ENCODE measurements at places on chromosomes 6 and 20. TPM values are rescaled to one million over a fixed set of nuclear protein-coding genes. Genes with fewer than 3 reads are reported as not detected.

The IRF4 gene
- 7.4 TPM for total RNA-seq

GRCh38 chr6:27531772-27532459 is 59.0 kb upstream of the ZNF184 start:
- ATAC-seq, result no peak

DNA sequence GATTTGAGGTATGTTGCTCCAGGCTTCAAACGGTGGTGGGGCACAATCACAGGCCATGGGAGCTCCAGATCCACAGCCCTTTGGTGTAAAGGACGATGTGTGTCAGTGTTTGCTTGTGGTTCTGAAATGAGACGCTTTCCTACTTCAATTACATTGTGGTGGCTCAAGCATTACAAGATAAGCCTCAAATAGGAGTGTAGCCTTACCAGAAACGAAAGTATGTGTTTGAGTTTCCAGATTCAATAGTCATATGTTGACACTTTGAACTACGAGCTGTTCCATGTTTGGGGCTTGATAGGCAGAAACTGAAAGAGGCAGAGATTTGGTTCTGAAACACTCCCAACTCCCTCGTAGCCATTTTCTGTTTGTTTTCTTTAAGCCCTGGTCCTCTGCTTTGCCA is 187.1 kb downstream of the MYLK4 start:
- ATAC-seq, result no peak

- ATAC-seq, result no peak
Observed at GRCh38 chr6:29685718-29686326, 4.9 kb upstream of the ZFP57 start.

- ATAC-seq, result no peak
Observed at GRCh38 chr6:142760152-142760551, 184.8 kb downstream of the HIVEP2 start.

The JAG1 gene
- total RNA-seq, result 45.4 TPM

The PROKR2 gene
- total RNA-seq, result not detected

GRCh38 chr20:24453869-24454268 is 15.6 kb upstream of the SYNDIG1 start:
- no peak for ATAC-seq

- ATAC-seq, result peak; percentile 81
Observed at GRCh38 chr6:158631678-158632537, 12.6 kb downstream of the DYNLT1 start.

GRCh38 chr20:49288784-49289696 is 11.2 kb upstream of the ZNFX1 start:
- ATAC-seq, result no peak

- ATAC-seq, result no peak
Observed at GRCh38 chr20:49766979-49767521, 45.6 kb upstream of the SLC9A8 start.

DNA sequence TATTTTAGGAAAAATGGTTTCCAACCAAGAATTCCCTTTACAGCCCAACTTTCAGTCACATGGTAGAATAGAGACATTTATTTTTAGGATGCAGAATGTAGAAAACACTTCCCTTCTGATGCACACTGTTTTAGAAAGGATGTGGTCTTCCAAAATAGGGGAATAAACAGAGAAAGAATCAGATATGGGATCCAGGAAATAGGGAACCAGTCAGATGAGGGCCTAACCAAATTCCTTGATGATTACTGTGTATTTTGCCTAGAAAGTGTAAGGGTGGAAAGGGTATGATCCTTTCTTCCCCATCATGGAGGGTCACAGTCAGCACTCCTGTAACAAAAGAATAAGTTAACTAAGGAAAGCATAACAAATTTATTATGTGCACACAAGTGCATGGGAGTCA is 27.4 kb downstream of the SLX4IP start:
- ATAC-seq, result no peak

DNA sequence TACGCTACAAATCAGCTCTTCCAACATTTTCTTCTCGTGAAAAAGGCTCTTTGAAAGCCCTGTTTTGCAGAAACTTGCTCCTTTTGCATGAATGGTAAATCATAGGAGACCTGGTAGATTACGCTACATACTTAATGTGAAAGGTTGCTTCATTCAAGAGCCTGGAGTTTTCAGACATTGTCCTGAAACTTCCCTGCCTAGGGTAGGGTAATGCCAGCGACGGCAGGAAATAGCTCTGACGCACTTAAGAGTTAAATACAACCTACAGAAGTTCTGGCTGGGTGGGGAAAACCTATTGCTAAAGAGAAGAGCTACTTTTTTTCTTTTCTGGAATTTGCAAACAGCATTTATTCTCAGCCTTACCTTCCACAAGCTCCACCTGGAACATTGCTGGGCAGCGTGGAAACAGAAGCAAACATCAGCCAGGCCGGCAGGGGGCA is 144.5 kb downstream of the LPA start:
- peak; percentile 4 for ATAC-seq

DNA sequence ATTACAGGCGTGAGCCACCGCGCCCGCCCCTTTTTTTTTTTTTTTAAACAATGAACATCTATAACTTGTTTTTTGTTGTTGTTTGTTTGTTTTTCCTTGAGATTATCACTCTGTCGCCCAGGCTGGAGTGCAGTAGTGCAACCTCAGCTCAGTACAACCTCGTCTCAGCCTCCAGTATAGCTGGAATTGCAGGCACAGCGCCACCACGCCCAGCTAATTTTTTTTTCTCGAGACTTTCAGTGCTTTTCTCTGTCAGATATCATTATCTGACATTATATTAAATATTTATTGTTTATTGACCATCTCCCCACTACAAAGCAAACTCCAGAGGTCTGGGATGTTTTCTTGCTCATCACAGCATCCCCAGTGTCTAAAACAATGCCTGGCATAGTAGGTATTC is 2.3 kb upstream of the DLK2 start:
- ATAC-seq, result no peak

The COL10A1 gene
- total RNA-seq, result not detected

DNA sequence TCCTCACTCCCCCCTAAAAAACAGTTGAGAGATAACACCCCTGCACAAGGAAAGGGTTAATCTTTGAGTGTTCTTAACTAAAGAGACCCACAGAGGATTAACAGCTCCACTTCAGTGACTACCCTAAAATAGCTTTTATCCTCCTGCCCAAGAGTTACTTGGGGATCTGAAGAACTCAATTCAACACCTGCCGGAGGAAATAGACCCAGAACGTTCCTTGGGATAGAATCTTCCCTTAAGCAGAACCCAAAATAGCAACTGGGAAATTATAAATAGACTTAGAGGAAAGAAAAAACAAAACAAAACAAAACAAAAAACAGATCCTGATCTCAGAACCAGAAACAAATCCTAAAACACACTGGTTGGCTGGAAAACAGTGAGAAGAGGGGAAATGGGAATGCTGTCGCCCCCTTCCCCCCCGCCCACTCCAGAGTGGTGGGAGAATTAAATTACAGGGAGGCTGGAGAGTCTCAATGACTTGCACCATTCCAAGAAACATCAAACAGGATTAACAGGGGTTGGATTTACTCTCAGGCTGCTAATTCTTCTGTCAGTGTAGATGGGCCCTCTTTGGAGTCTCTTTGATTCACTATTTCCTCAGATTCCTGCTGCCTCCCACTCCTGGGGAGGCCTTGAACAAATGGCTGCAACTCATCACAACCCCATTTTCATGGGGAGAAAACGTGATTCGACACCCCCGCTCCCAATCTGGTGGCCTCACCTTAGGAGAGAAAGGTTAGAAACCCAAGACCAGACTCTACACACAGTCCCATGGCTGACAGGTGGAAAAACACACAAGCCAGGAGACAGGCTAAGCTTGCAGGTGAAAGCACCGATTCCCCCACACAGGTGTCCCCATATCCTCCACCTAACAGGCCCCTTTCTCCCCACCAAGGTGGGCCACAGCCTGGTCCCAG is 1.4 kb downstream of the PLAGL2 start:
- ATAC-seq, result no peak

- ATAC-seq, result no peak
Observed at GRCh38 chr20:58781138-58781537, 69.6 kb downstream of the GNAS-AS1 start.

The CENPQ gene
- 5.2 TPM for total RNA-seq

The HLA-DOA gene
- 1.6 TPM for total RNA-seq

DNA sequence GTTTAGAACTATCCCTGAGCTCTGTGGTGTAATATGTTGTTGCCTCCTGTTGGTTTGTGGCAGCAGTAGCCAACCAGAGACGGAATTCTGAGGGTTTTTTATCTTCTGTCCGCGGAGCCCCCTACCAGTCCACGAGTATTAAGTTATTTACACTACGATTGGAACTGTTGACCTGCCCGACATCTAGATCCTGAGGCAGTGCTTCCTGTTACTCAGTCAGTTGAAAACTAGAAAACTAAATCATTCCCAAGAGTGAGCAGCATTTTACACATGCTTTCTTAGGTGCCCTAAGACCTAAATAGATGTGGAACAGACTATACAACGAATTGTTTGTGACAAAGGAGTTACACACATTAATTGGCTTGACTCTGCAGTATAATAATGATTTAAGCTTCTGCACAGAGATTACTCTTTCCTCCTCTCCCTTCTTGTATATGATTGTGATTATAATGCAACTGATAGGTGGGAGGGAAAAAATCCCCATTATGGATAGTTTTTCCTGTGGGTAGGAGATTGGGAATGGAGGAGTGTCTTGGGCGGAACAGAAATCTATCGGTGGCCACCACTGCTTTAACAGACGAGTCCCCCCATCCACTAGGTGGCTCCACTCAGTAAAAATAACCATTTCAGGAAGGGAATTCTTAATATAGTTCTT is 1.7 kb downstream of the LOC128125822 start:
- no peak for ATAC-seq

DNA sequence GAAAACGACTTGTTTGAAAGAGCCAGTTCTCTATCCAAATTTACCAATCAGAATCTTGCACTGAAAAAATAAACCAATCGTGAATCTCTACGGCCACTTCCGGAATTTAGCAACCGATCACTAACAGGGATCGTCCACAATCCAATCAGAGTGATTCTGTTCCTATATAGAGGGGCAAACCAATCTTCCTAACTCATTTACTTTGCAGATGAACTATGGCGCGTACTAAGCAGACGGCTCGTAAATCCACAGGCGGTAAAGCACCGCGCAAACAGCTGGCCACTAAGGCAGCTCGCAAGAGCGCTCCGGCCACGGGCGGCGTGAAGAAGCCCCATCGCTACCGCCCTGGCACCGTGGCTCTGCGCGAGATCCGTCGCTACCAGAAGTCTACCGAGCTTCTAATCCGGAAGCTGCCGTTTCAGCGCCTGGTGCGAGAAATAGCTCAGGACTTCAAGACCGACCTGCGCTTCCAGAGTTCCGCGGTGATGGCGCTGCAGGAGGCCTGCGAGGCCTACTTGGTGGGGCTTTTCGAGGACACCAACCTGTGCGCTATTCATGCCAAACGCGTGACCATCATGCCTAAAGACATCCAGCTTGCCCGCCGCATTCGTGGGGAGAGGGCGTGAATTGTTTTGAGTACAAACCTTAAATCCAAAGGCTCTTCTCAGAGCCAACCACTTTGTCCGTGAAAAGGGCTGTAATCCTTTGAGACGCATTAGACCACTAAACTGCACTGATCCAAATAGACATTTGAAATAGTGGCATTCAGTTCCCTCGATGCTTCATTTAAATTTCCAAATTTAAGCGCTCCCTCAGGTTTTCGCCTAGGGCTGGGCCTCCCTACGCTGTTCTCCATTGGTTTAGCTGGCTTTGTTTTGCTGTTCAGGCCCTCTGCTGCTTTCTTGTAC is 138.0 kb downstream of the HFE start:
- ATAC-seq, result peak; percentile 16

DNA sequence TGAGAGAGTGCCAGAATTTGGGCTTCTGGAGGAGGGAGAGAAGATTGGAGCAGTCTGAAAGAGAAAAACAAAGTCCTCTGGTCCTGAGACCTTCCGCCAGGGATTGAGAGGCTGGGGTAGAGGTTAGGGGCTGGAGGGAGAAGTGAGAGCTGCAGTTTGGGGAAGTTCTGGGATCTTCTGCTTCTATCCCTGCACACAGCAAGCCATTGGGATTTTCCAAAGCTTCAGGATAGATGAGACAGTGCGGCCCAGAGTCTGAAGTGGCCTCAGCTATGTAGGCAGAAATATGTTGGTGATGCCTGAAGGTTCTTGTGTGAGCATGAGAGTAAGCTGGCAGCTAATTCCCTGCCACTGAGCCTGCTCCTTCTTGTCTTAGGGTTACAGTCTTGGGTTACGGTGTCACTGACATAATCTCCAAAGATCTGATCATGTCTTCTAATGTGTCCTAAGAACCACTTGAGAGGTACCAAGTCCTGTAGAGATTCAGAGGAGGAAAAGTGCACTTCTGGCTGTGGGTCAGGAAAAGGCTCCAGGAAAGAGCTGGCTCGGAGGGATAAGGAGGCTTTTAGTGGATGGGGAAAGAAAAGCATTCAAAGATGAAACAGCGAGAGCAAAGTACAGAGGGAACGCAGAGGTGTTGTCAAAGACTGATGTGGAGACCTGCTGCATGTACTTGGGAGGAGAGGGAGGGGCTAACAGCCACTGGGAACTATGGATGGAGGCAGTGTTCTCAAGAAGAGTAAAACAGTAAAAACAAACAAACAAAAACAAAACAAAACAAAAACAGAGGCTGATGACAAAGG is 131.1 kb upstream of the MYLIP start:
- ATAC-seq, result no peak

- no peak for ATAC-seq
Observed at GRCh38 chr6:135159531-135159930, 21.6 kb upstream of the MYB start.

DNA sequence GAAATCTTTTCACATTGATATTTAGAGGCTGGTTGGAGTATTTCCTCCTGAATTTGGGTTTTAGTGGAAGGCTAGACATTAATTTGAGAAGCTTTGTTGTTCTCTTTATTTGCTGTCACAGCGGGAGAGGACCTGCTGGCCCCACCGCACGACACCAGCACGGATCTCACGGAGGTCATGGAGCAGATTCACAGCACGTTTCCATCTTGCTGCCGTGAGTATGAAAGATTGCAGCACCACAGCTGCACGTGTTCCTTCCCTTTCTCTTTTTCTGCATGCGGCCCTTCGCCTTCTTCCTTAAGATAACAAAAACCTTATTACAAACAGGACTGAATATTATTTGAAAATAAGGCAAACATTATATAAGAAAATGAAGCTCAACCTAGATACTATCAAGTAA is 555.5 kb downstream of the UTRN start:
- ATAC-seq, result no peak

The IL20RA gene
- total RNA-seq, result 2.0 TPM

DNA sequence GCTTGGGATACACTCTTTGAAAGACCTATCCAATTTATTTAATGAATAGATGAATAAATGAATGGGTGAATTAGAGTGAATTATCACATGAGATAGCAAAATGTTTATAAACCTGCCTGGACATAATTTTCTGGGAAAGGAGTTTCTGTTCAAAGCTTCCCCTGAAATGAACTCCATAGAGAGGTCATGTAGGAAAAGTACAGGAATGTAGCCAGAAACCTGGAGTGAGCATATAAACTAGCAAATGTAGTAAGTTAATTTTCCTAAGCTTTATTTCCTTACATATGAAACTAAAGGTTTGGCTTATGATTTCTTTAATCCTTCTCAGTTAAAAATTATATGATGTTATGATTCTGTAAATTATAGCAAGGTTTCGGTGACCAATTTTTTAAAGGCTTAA is 380.3 kb upstream of the RSPO3 start:
- no peak for ATAC-seq

GRCh38 chr6:169979873-169980432 is 228.5 kb downstream of the ERMARD start:
- no peak for ATAC-seq

- no peak for ATAC-seq
Observed at GRCh38 chr6:134299236-134299635, 18.7 kb downstream of the SGK1 start.

Measured in gastroesophageal sphincter (tissue), 4 donors.